Kidney epithelial cell (primary cell): ENCODE measurements at places on chromosomes 2 and 18. TPM values are rescaled to one million over a fixed set of nuclear protein-coding genes. Genes with fewer than 3 reads are reported as not detected.

PLEK gene
- total RNA-seq: not detected in 2 replicates

IL36B gene
- not detected in 2 replicates for total RNA-seq

UPP2 gene
- not detected in 2 replicates for total RNA-seq

GKN2 gene
- not detected in 2 replicates for total RNA-seq

PHOSPHO2 gene
- 3.3 and 5.8 TPM in 2 replicates for total RNA-seq

IL36G gene
- total RNA-seq: not detected in 2 replicates

GAL3ST2 gene
- not detected in 2 replicates for total RNA-seq
